Omental fat pad (tissue), 4 donors: ENCODE measurements at places on chromosomes 11 and 22.

- DNase-seq: no peak
These were observed 46.6 kb upstream of the TCF20 start for GRCh38 chr22:42317008-42317407.

GRCh38 chr11:86663761-86664160 lies 8.7 kb downstream of the ME3 start:
- DNase-seq: no peak

DNA sequence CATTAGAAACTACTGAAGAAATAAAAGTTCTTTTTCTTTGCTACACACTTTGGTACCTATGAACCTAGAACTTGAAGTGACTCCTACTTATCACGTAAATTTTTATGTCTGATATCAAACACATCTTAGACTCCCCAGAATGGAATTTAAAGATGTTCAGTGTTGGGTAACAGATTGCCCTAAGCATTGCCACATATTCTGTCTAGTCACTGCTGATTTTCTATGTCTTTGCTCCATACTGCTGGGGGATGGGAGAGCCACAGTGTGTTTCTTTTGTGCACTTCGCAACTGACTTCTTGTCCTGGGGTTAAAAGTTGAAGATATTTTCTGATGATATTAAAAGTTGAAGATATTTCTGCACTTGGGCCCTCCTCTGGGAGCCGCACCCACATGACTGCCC lies 19.4 kb upstream of the MYO18B start:
- no peak for DNase-seq

GRCh38 chr22:26681395-26681821 lies 24.0 kb downstream of the MIAT start:
- no peak for DNase-seq

DNA sequence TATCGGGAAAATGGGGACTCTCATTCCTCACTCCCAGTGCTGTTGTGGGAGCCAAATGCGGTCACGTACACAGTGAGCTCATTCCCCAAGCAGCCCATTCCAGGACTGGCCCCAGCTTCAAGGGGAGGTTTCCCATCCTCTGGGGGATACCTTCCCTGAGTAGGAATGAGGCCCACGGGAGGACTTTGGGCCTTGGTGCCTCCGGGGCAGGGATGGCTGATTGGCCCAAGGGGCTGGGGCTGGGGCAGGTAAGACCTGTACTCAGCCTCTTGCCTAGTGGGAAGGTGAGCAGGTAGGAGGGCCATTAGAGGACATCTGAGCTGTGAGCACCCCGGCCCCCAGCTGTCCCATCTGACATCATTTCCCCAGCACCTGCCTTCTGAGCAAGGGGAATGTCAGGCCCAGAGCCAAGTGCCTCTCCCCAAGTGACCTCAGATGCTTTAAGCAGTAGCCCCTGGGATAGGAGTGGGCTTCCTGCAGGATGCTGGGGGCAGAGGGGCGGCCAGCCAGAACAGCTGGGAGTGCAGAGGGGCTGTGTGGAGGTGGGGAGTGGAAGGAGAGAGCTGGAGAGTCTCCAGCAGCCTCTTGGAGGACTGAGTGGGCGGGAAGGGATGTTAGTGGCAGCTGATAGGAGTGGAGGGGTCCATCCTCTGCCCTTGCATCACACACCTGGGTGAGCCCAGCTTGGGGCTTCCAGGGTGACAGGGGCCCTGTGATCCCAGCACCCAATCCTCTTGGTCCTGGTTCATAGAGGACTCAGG lies 58.4 kb downstream of the CD82 start:
- peak; percentile 22 for DNase-seq

- no peak for DNase-seq
These were observed 47.8 kb downstream of the NTM start for GRCh38 chr11:131418189-131418588.

GRCh38 chr22:25514436-25515180 lies 49.9 kb upstream of the GRK3 start:
- DNase-seq: no peak
